Subcutaneous adipose tissue (tissue), 4 donors: ENCODE measurements at places on chromosomes 11 and 22. TPM values are rescaled to one million over a fixed set of nuclear protein-coding genes. Genes with fewer than 3 reads are reported as not detected.

TRIM29 gene
- 2.2 TPM for total RNA-seq

OR5T2 gene
- total RNA-seq: not detected

APBB1 gene
- total RNA-seq: 17.0 TPM

OR10W1 gene
- not detected for total RNA-seq

RASSF10 gene
- 0.38 TPM for total RNA-seq

BUD13 gene
- total RNA-seq: 11.0 TPM

CCDC116 gene
- 1.1 TPM for total RNA-seq

FREY1 gene
- total RNA-seq: not detected

EFCAB6 gene
- 2.2 TPM for total RNA-seq

BATF2 gene
- not detected for total RNA-seq

KRTAP5-1 gene
- total RNA-seq: not detected

P4HA3 gene
- total RNA-seq: 0.66 TPM

PRRG4 gene
- 1.3 TPM for total RNA-seq

DNAJB13 gene
- total RNA-seq: not detected

GALNT18 gene
- total RNA-seq: 22.5 TPM

NRXN2 gene
- 0.16 TPM for total RNA-seq

LRRN4CL gene
- total RNA-seq: 17.3 TPM

BRSK2 gene
- total RNA-seq: 0.22 TPM

C11orf42 gene
- total RNA-seq: not detected

NLRP14 gene
- total RNA-seq: not detected

TENM4 gene
- total RNA-seq: 4.0 TPM

MEI1 gene
- total RNA-seq: 0.16 TPM

LRRC74B gene
- total RNA-seq: not detected

SCN3B gene
- total RNA-seq: 1.5 TPM

PGR gene
- total RNA-seq: 5.5 TPM
